ENCODE measurements at places on chromosomes 13 and 19. TPM values are rescaled to one million over a fixed set of nuclear protein-coding genes. Genes with fewer than 3 reads are reported as not detected.

Gene SYT3
- total RNA-seq = 1.2 TPM

Gene PRODH2
- total RNA-seq = not detected

Gene LSR
- 74.1 TPM for total RNA-seq

Gene SAFB2
- total RNA-seq = 81.8 TPM

Gene PODNL1
- 2.7 TPM for total RNA-seq

Gene CBLC
- total RNA-seq = 2.3 TPM

Gene CYP2A7
- 0.68 TPM for total RNA-seq

Gene CEACAM8
- total RNA-seq = 0.53 TPM

Gene PABPC3
- total RNA-seq = 0.18 TPM

Gene EPSTI1
- total RNA-seq = 38.6 TPM

Gene LILRB3
- total RNA-seq = 85.6 TPM

Gene TNFSF13B
- total RNA-seq = 26.6 TPM

Gene SCEL
- total RNA-seq = 54.8 TPM

Gene SAE1
- total RNA-seq = 49.9 TPM

Gene CPB2
- total RNA-seq = 33.5 TPM

Gene HNRNPA1L2
- 5.7 TPM for total RNA-seq

Gene CGB8
- not detected for total RNA-seq

Gene SBK2
- total RNA-seq = not detected

Gene LYPD3
- 0.74 TPM for total RNA-seq

Gene PSG2
- total RNA-seq = not detected

Gene INAFM1
- 18.0 TPM for total RNA-seq

Gene SCGB2B2
- total RNA-seq = 1.5 TPM

Gene SSBP4
- 65.6 TPM for total RNA-seq

Gene SIGLECL1
- not detected for total RNA-seq

Gene CDC16
- 66.5 TPM for total RNA-seq

Data from lower lobe of right lung (tissue), 2 donors.